ENCODE measurements at places on chromosomes 4 and X. TPM values are rescaled to one million over a fixed set of nuclear protein-coding genes. Genes with fewer than 3 reads are reported as not detected.

Gene GPC3
- total RNA-seq = 32.4 TPM

Gene SYTL4
- total RNA-seq = 0.31 TPM

- H3K4me3 ChIP-seq = no peak overlapping the region
- no peak for DNase-seq
These were observed 334.5 kb downstream of the GALNTL6 start for GRCh38 chr4:172147687-172148086.

DNA sequence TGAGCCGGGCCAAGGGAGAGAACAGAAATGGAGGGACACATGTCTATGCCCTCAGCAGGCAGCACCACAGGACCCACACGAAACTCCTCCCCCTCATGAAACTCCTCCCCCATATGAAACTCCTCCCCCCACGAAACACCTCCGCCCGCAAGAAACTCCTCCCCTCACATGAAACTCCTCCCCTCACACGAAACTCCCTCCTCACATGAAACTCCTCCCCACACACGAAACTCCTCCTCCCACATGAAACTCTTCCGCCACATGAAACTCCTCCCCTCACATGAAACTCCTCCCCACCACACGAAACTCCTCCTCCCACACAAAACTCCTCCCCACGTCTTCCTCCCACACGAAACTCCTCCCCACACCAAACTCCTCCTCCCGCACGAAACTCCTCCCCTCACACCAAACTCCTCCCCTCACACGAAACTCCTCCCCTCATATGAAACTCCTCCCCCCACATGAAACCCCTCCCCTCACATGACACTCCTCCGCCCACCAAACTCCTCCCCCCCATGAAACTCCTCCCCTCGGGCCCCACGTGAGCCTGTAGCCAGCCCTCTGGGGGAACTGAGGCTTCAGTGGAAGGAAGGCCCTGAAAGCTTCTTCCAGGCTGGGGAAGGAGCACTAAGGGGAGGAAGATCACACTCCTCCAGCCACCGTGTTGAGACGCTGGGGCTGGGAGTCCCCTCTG lies 15.2 kb downstream of the ADRA2C start:
- H3K27ac ChIP-seq = no peak overlapping the region
- H3K27me3 ChIP-seq = no peaks in the 10 kb centered on the region
- H3K36me3 ChIP-seq = no peaks in the 10 kb centered on the region
- H3K4me3 ChIP-seq = no peak overlapping the region

DNA sequence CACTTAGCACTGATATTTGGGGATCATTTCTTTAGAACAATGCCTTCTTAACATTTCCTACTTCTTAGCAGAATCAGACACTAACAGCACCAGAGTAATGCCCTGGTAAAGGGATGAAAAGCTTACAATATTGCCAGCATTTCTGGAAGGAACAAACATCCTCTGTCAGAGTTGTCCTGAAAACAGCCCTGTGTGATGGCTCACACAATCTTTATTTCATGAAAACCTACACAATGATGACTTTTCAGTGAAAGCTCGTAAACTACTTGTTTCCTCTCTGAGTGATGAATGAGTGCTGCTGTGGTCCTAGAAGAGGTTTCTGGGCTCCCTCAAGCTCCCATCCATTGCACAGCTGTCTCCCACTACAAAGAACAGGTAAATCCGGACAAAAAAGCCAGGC lies 52.8 kb downstream of the GPC4 start:
- no peak overlapping the region for H3K27ac ChIP-seq
- no peak for DNase-seq
- H3K4me3 ChIP-seq = no peak overlapping the region

DNA sequence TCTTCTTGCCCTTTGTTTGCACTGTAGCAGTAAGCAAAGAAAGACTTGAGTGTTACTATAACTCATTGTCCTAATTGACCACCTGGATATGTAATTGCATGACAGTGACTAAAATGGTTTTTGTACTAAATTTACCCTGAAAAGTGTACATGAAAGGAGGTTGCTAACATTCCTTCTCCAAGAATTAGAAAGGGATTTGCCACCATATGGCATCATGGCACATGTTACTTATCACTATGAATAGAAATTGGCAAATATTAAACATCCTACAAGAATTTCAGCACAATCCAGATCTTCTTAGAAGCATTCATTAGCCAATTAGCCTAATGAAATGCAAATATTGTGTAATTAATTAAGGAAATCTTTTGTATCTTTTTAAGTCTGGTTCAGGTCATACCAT lies 834.2 kb downstream of the STPG2 start:
- DNase-seq = no peak
- H3K27ac ChIP-seq = no peak overlapping the region
- H3K4me1 ChIP-seq = no peaks in the 10 kb centered on the region
- H3K4me3 ChIP-seq = no peak overlapping the region

DNA sequence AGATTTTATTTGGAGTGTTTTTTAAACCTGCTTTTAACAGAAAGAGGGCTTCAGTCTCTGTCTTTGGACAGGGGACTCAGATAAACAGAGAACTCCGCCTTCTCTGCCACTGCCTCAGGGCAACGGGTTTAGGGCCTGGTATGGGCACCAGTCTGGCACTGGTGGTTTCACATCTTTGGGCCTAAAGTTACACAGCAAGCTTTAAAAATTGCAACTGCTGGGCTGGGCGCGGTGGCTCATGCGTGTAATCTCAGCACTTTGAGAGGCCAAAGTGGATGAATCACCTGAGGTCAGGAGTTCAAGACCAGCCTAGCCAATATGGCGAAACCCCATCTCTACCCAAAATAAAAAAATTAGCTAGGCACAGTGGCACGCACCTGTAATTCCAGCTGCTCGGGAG lies 10.3 kb upstream of the NAT8L start:
- no peak overlapping the region for H3K27ac ChIP-seq
- DNase-seq = no peak
- H3K4me1 ChIP-seq = peaks cover 13% of the 10 kb centered on the region
- H3K27me3 ChIP-seq = peaks cover 30% of the 10 kb centered on the region

Gene OCRL
- total RNA-seq = 18.2 TPM

- no peak overlapping the region for H3K4me3 ChIP-seq
- no peaks in the 10 kb centered on the region for H3K4me1 ChIP-seq
- H3K27ac ChIP-seq = no peak overlapping the region
- DNase-seq = no peak
These were observed 1353.4 kb downstream of the FSTL5 start for GRCh38 chr4:160810424-160810823.

Gene GTPBP6
- 68.5 TPM for total RNA-seq

GRCh38 chr4:47531954-47532321 lies 46.9 kb downstream of the ATP10D start:
- H3K4me1 ChIP-seq = peaks cover 14% of the 10 kb centered on the region
- DNase-seq = no peak
- no peaks in the 10 kb centered on the region for H3K27me3 ChIP-seq
- no peak overlapping the region for H3K4me3 ChIP-seq
- H3K36me3 ChIP-seq = peaks cover 17% of the 10 kb centered on the region

DNA sequence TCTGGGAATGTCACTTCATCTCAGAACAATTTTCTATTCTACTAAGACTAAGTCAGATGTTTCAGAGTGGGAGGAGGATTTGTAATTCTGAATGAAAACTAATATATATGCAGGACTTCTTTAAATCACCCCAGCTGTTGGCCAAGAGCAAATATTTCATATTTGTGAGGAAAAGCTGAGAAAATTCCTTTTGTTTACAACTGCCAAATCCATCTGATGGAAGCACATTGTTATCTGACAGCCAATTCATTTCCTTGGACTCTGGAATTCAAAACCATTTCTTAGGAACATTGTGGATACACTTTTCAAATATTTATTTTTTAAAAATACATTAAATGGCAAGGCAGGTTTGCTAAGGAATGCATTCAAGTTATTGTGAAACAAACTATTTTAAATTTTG lies 8.0 kb downstream of the SLIT2 start:
- no peak overlapping the region for H3K4me3 ChIP-seq
- H3K27me3 ChIP-seq = peaks cover 28% of the 10 kb centered on the region
- peaks cover 22% of the 10 kb centered on the region for H3K4me1 ChIP-seq
- no peak for DNase-seq

Gene SOD3
- total RNA-seq = 4.1 TPM

DNA sequence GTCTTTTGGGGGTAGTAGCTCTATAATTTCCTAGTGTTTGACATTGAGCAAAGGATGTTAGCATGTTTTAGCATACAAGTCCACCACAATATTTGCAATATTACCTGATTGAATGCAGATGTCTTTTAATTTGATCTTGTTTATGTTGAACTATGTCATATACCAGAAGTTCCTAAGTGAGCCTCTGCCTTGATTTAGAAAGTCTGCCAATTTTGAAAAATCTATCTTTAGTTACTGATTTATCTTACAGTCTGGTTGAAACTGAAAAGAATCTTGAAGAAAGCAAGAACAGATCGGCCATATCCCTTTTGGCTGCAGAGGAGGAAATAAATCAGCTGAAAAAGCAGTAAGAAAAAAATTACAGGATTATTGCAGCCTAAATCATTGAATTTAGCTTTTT lies 18.5 kb downstream of the SPATA18 start:
- H3K27ac ChIP-seq = no peak overlapping the region
- no peak overlapping the region for H3K4me3 ChIP-seq
- H3K27me3 ChIP-seq = no peaks in the 10 kb centered on the region
- no peaks in the 10 kb centered on the region for H3K36me3 ChIP-seq
- peaks cover 5% of the 10 kb centered on the region for H3K4me1 ChIP-seq

Gene IQSEC2
- total RNA-seq = 23.3 TPM

- H3K4me3 ChIP-seq = no peak overlapping the region
- H3K4me1 ChIP-seq = peaks cover 6% of the 10 kb centered on the region
- no peak for DNase-seq
- no peak overlapping the region for H3K27ac ChIP-seq
- no peaks in the 10 kb centered on the region for H3K36me3 ChIP-seq
These were observed 150.9 kb downstream of the HS6ST2 start for GRCh38 chrX:132807411-132808030.

DNA sequence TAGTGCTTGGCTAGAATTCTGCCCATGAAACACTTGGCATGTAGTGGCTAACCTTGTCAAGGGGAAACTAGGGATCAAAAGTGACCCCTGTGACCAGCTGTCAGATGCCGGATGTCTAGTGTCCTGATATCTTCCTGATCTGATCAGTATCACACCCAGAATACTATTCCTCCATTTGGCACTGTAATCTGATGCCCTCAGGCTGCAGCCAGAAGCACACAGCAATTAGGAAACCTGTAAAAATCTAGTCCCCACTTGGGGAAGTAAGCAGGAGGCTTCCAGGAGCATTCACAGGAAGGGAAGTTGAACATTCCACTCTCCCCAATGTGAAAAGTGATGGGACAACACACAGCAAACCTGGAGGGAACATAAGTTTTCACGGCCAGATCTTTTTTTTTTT lies 125.1 kb downstream of the HS6ST2 start:
- no peak for DNase-seq
- peaks cover 22% of the 10 kb centered on the region for H3K4me1 ChIP-seq
- H3K4me3 ChIP-seq = no peak overlapping the region
- H3K27ac ChIP-seq = no peak overlapping the region

Gene POLN
- total RNA-seq = 3.5 TPM

DNA sequence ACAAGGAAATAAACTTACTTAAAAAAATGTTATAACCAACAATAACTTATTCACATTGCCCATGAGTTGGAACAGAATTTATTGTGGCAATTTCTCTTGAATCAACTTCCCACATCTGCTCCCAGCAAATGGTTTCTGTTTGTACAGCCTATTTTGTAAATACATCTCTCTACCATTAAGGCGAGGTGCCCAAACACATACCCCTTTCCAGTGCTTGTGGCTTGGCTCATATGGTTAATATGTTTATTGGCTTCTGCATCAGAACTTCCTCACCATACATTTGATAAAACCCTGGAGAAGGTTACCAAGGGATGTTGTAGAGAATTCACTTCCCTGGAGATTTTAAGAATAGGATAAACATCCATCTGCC lies 207.1 kb downstream of the SOWAHB start:
- H3K4me1 ChIP-seq = peaks cover 64% of the 10 kb centered on the region
- no peak overlapping the region for H3K27ac ChIP-seq
- peaks cover 9% of the 10 kb centered on the region for H3K36me3 ChIP-seq
- no peak for DNase-seq

DNA sequence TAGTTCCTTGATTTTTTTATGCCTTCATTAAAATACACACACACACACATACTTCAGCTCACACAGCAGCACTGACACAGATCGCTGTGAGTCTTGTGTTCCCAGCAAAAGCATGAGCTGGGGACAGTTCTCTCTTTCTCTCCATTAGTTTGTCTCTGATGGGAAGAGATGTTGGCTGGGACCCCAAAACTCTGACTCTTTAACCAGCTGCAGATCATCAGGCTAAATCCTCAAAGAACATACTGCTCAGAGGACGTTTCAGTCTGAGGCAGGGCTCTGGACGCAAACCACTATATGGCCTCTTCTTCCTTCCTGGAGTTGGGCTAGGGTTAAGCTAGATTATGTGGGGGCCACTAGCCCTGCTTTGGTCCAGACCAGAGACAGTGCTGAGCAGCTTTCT lies 109.6 kb downstream of the NHSL2 start:
- no peaks in the 10 kb centered on the region for H3K36me3 ChIP-seq
- peaks cover 16% of the 10 kb centered on the region for H3K4me1 ChIP-seq
- no peak overlapping the region for H3K27ac ChIP-seq
- no peak for DNase-seq
- peaks cover 17% of the 10 kb centered on the region for H3K27me3 ChIP-seq

DNA sequence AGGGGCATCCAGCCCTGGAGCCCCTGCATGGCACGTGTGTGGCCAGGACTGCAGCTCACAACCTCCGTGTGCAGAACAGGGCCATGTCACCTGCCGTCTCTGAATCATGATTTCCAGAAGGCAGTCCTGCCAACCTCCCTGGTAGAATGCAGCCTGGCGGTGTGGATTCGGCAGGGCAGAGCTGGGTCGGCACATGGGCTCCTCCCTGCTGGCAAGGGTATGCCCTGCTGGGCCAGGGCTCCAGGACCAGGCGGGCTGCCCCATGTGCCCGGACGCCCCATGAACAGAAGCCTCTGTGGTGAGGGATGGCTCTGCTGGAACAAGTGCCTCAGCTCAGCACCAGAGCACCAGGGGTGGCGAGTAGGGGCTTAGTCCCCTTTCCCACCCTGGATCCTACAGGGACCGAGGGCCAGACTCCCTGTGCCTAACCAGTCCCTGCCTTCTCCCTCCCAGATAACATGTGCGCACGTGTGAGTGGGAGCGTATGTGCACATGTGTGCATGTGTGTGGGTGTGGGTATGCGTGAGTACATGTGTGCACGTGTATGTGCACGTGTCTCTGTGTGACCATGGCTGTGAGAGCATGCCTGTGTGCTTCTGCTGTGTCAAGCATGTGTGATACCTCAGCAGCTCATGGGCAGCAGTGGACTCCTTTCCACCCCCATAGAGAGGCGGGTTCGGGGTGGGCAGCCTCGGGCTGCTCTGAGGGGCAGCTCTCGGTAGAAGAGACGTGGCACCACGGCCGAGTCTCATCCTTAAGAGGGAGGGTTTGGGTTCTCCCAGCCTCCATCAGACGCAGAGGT lies 10.3 kb upstream of the MXD4 start:
- no peak for DNase-seq
- H3K4me1 ChIP-seq = peaks cover 9% of the 10 kb centered on the region
- no peaks in the 10 kb centered on the region for H3K36me3 ChIP-seq
- H3K27me3 ChIP-seq = no peaks in the 10 kb centered on the region

- no peak overlapping the region for H3K27ac ChIP-seq
- no peak overlapping the region for H3K4me3 ChIP-seq
- H3K4me1 ChIP-seq = peaks cover 7% of the 10 kb centered on the region
- DNase-seq = no peak
These were observed 7.4 kb upstream of the HCCS start for GRCh38 chrX:11103751-11104150.
